Sciatic nerve (tissue), 2 donors: ENCODE measurements at places on chromosomes 16 and 17.

- no peak for DNase-seq
Measured at GRCh38 chr17:11610999-11611566, 12.8 kb downstream of the DNAH9 start.

DNA sequence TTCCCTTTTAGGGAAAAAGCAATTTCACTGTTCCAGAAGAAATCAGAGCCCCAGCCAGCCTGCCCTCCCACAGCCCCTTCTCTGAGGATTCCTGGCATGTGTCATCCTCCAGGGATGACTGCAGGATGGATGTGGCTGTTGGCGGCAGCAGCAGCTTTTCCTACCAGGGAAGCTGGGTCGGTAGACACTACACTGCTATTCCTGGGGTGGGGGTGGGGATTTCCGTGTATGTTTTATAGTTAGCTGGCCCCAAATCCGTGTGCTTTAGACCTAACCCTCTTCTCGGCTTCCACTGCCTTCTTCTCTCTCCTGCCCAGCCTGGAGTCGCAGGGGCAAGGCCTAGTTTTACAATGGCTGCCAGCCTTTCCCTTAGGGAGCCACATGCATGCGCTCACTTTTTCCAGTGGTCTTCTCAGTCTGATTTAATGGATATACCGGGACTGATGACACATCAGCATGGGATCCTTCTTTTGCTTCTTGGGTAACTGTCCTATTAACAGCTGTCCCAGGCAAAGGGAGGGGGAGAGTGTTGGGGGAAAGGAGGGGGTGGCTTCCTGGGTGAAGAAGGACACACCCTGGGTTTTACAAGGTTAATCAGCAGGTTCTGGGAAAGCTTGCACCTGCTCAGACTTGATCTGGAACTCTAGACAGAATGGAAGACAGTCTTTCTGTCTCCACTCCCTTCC, 2.7 kb upstream of the NFE2L1 start:
- DNase-seq: peak; percentile 55

DNA sequence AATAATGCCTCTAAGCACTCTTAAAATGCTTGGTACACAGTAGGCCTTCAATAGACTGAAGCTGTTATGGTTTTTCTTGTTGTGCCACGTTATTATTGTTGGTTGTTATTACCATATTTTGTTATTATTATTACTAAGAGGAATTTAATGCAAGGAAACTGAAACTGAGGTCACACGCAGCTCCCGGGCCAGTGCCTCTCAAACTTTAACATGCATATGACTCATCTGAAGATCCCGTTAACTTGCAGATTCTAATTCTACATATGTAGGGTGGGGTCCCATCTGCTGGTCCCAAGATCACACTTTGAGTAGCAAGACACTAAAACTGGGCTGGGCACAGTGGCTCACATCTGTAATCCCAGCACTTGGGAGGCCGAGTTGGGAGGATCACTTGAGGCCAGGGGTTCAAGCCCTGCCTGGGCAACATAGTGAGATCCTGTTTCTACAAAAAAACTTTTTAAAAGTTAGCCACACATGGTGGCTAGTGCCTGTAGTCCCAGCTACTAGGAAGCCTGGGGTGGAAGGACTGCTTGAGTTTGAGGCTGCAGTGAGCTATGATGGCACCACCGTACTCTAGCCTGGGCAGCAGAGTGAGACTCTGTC, 888 bp downstream of the ACSM5 start:
- DNase-seq: no peak

GRCh38 chr17:69473841-69474831, 59.6 kb downstream of the MAP2K6 start:
- DNase-seq: no peak

DNA sequence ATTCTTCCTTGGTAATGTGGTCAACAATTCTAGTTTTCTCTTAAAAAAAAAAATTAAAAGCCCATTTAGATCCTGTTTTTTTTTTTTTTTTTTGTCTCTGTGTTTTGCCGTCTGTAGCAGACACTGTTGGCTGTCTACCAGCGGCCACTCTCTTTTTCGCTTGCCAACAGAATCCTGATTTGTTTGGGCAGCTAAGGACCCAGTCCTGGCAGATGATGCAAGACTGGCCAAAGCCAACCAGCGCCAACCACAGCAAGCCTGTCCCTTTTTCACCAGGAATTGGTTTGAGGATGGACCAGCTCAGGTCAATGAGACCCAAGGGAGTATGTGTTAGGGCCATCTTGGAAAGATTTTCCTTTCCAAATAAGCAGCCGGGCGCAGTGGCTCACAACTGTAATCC, 28.2 kb downstream of the ST3GAL2 start:
- no peak for DNase-seq

DNA sequence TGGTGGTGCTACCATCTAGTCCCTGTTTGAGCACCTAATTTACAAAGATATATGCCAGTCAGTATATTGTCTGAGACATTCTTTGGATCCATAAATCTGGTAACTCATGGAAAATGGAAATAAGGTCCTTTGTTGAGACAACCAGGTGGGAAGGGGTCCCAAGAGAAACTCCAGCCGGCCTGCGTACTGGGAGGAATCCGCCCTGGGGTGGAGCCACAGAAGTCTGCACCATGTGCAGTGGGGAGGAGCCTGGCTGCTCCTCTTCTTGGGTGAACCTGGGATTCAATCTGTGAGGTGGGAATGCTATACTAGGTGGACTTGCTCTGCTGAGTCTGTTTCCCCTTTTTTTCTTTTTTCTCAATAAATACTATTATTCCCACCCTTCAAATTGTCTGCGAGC, 339.2 kb upstream of the TNRC6C start:
- no peak for DNase-seq
